ENCODE measurements at places on chromosomes 1 and 21.

GRCh38 chr1:184771190-184771691 is 16.6 kb upstream of the EDEM3 start:
- DNase-seq: no peak

DNA sequence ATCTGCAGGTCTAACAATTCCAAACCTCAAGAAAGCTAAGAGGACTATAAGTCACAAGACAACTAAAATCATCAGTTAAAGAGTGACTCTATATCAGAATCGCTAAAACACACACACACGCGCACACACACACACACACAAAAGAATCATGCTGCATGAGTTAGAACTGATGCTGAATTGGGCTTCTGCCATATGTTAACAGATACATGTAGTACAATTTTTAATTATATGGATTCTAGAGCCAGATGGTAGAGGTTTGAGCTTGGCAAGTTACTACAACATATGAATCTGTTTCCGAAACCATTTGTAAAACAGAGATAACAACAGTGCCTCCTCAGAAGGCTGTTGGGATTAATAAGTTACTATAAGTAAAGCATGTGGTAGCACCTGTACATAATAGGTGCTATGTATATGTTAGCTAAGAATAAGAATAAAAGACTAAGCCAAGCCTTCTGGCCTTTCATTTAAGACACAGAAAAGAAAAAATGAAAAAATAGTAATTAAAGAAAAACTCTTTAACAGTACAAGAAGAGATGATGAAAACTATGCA is 17.9 kb downstream of the EPRS1 start:
- no peak for DNase-seq

- peak; percentile 17 for DNase-seq
Observed at GRCh38 chr1:193753038-193753756, 566.8 kb upstream of the B3GALT2 start.

DNA sequence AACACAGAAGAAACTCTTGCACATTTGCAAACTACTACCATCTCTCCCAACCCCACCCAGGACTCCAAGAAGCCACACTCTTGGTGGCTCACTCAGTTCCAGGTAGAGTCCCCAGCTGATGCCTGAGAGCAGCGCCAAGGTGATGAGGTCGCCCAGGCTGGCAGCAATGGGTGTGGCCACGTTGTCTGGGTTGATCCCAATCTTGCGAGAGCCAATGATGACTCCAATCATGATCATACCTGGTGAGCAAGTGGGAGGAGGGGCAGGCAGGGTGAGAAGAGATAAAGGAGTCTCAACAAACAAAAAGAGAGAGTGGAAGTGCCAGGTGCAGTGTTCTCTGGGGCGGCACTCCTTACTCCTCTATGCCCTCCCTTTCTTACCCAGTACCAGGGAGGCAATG is 14.4 kb downstream of the SLC41A1 start:
- no peak for DNase-seq

GRCh38 chr1:30295674-30296073 is 427.7 kb downstream of the MATN1 start:
- no peak for DNase-seq

DNA sequence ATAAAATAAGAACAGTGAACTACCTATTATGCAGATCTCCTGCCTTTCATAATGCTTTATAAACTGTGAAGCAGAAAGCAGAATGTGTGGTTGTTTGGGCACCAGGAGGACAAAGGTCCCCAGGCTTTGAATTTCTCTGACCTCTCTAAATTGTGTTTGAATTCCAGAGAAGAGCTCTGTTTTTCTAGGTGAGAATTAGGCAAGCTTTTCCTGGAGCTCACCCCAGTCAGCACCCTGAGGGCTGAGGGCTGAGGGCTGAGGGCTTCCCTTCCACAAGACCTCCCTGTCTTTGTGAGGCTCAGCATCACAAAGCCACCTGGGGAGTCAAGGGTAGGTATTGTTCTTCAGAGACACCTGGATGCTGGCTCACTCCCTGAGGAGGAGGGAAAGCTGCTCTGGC is 45.5 kb upstream of the LRIG2 start:
- no peak for DNase-seq
